Hematopoietic multipotent progenitor cell treated with erythropoietin and hydrocortisone succinate and interleukin-3 and kit ligand, for 6 days (in vitro differentiated cells): ENCODE measurements at places on chromosomes 13 and 19.

- no peak for DNase-seq
Measured at GRCh38 chr13:107097916-107098315, 530.0 kb upstream of the ARGLU1 start.

GRCh38 chr13:44967704-44968433 is 21.4 kb downstream of the NUFIP1 start:
- DNase-seq: no peak

GRCh38 chr13:111906816-111907215 is 160.1 kb upstream of the SOX1 start:
- no peak for DNase-seq

GRCh38 chr13:107067381-107067780 is 499.4 kb upstream of the ARGLU1 start:
- DNase-seq: no peak

- DNase-seq: peak; percentile 84
Measured at GRCh38 chr19:38729653-38730469, 14.4 kb downstream of the CAPN12 start.

GRCh38 chr19:42480335-42481095 is 37.8 kb upstream of the CXCL17 start:
- DNase-seq: no peak

- no peak for DNase-seq
Measured at GRCh38 chr13:99063952-99064351, 86.1 kb upstream of the DOCK9 start.

- no peak for DNase-seq
Measured at GRCh38 chr13:59651479-59651878, 512.2 kb downstream of the DIAPH3 start.

DNA sequence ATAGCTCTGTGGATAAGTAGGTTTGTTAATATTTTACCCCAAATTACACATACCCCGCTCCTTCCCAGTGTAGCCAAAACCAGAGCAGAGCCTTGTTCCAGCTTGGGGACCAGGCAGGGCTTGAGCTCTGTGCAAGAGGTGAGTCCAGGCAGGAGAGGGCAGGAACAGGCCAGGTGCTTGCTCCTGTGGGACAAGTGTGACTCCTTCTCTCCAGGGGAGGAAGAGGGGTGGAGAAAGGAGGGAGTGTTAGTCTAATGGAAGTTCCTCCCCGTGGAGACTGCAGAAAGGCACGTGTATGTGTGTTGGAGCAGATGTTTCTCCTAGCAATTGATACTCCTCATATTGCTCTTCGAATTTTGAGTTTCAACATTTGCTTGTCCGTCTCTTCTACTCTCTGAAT is 201.0 kb downstream of the FGF9 start:
- no peak for DNase-seq
